ENCODE measurements at places on chromosomes 4 and X. TPM values are rescaled to one million over a fixed set of nuclear protein-coding genes. Genes with fewer than 3 reads are reported as not detected.

Gene MAOA
- total RNA-seq: 0.39 TPM

Gene BOD1L1
- total RNA-seq: 46.7 TPM

Gene SUPT20HL1
- not detected for total RNA-seq

Gene KLKB1
- 0.64 TPM for total RNA-seq

Gene HPSE
- total RNA-seq: 18.9 TPM

Gene FGFBP2
- total RNA-seq: 7.0 TPM

Gene SMIM31
- total RNA-seq: not detected

Gene MAGEE2
- total RNA-seq: not detected

Gene PRDM5
- not detected for total RNA-seq

Gene PPARGC1A
- total RNA-seq: not detected

Gene RBMX2
- total RNA-seq: 23.5 TPM

Gene HMX1
- not detected for total RNA-seq

Gene COL4A6
- total RNA-seq: not detected

Gene FAM9C
- 0.05 TPM for total RNA-seq

Gene KIF4A
- 30.0 TPM for total RNA-seq

Gene ENAM
- not detected for total RNA-seq

Gene NAA11
- total RNA-seq: not detected

Gene TIGD4
- total RNA-seq: 0.34 TPM

Gene SLC4A4
- total RNA-seq: 0.05 TPM

Gene CT55
- not detected for total RNA-seq

Gene STPG2
- not detected for total RNA-seq
